T1000 (cell line): ENCODE measurements at places on chromosomes 7 and 10.

- DNase-seq, result no peak
These were observed 60.4 kb downstream of the ARL4A start for GRCh38 chr7:12747687-12748306.

- DNase-seq, result no peak
These were observed 45.1 kb upstream of the LYZL1 start for GRCh38 chr10:29243750-29244149.

DNA sequence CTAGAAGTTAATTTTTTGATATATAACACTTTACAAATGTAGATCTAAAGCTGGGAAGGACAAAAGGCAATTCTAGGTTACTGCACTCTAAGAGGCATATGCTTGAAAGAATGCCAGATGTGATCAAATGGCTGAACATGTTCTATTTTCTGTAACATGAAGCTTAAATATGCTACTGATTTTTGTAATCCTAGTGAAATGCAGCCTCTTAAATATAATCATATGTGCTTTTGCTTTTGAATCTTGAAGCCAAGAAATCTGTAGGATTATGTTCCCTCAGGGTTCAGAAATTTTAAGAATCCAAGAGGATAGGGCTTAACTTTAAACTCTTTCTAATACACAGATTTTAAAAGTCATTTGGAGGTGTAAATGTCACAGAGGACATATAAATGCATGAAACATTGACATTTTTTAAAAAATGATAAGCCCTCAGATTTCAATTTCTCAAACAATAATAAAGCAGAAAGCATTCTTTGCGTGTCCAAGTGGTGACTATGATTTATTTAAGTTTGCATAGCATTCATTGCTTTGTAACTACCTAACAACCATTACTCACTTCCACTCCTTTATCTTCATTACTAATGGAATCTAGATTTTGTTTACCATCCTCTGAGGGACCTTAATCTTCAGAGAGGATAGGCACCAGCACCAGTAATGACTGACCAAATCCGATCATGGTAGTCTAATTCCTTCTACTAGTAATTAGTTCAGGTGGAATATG, 170.4 kb downstream of the MAGI2 start:
- no peak for DNase-seq

- no peak for DNase-seq
These were observed 10.8 kb downstream of the LMOD2 start for GRCh38 chr7:123666492-123666891.

DNA sequence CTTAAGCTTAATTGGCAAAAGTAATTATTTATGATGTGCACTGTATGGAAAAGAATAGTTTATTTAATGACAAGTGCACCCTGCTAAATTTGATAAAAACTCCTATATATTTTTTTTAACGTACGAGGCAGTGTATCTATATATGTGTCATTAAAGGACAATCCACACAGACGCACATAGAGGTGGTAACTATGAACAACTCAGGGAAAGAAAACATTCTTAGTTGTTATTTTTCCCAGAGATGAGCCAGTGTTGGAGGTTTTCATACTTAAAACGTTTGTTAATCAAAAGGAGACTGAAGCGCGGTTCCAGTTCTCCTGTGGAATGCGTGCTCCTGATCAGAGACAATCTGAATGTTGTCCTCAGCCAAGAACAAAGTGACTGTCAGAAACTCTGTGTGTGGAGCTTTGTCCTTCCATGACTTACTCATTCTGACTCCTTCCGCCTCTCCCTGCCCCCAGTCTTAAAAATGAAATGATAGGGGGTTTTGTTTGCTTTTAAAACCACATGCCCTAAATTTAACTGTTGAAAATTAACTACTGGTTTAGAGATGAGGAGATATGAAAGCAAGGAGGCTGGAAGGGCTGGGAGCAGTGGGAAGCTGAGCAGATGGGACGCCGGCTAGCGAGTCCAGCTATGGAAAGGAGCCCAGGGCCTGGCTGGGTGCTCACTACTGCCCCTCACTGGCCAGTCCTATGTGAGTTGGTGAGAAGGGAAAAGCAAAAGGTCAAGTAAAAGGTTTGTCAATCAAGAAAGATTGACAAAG, 99.6 kb downstream of the SVIL start:
- peak; percentile 53 for DNase-seq

- no peak for DNase-seq
These were observed 141.1 kb downstream of the CDK14 start for GRCh38 chr7:90736968-90737939.

DNA sequence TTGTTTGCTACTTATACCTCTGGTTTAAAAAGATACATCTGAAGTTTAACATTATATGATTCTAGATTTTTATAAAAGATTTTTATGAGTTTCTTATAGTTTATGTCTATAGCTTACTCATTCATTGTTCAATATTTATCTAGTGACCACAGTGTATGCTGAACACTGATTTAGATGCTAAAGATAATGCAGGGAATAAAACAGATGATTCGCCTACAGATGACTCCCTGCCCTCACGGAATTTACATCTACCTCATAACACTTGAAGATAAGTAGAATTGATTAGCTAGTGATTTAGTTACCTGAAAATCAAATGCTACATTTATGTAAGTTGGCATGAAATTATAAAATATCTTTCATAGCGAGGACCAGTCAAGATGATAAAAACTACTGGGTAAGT, 105.8 kb downstream of the HIPK2 start:
- no peak for DNase-seq
